ENCODE measurements at places on chromosomes 1 and 21. TPM values are rescaled to one million over a fixed set of nuclear protein-coding genes. Genes with fewer than 3 reads are reported as not detected.

CD52 gene
- total RNA-seq: 5.8 TPM

DNA sequence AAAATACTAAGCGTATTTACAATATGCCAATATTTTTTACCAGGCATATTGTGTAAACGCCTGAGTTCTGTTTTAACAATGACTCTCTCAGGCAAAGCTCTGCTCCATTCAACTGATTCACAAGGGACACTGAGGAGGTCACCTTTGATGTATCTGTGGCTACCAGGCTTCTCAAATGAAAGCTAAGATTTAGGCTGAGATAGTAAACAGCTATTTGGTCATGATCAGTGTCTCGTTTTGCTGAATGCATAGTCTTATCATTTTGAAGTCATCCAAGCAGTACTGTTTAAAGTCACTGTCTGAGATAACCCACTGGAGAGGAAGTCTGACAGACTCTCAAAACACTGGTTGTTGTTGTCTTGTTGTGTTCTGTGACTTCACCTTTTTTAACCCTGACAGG is 13.7 kb upstream of the PLPPR5 start:
- DNase-seq: no peak

TMPRSS15 gene
- total RNA-seq: not detected

- DNase-seq: no peak
Measured at GRCh38 chr1:205571747-205572146, 60.1 kb downstream of the ELK4 start.

- DNase-seq: peak; percentile 66
Measured at GRCh38 chr21:42974832-42975820, 764 bp downstream of the PKNOX1 start.

GRCh38 chr1:150960646-150961045 is 14.0 kb downstream of the CERS2 start:
- DNase-seq: no peak

- DNase-seq: no peak
Measured at GRCh38 chr1:156836892-156837291, 20.2 kb upstream of the SH2D2A start.

SPAG17 gene
- 0.39 TPM for total RNA-seq

SPRR2F gene
- not detected for total RNA-seq
